A673 (cell line): ENCODE measurements at places on chromosomes 16 and 17. TPM values are rescaled to one million over a fixed set of nuclear protein-coding genes. Genes with fewer than 3 reads are reported as not detected.
A peak's percentile ranks its signal among the peaks of the same experiment; 100 is the strongest.

GRCh38 chr17:55201308-55201932, 63.3 kb upstream of the HLF start:
- peak; percentile 34 for DNase-seq

GRCh38 chr17:53061446-53061845, 761.3 kb upstream of the KIF2B start:
- no peak for DNase-seq

The NLE1 gene
- total RNA-seq, result 18.1 and 23.3 TPM in 2 replicates

The ANKFN1 gene
- not detected in 2 replicates for total RNA-seq

DNA sequence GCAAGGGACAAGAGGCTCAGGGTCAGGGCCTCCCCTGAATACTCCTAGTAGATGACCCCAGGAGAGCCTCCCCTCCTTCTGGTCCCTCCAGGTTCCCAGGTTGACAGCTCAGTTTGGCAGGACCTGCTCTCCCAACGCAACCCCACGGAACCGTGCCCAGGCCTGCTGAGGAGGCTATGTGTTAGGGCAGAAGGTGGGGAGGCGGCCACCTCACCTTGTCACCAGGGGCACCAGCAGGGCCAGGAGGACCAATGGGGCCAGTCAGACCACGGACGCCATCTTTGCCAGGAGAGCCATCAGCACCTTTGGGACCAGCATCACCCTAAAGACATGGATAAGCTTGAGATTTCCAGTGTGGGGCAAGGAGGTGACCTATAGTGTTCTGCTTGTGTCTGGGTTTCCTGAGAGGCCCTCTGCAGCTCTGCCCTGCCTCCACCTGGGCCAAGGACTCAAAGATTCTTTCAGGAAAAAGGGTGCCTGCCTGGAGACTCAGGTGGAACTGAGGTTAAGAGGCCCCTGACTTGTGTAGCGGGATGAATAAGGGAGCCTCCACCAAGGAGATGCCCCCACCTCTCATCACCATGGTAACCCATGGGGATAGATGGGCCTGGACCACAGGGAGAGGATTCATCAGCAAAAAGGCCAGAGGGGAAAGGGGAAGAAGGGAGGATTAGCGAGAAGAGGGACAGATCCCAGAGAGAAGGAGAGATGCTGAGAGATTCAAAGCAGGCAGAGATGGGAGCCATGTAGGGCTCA, 10.7 kb downstream of the COL1A1 start:
- DNase-seq, result no peak

The GJC1 gene
- total RNA-seq, result 31.6 and 39.0 TPM in 2 replicates

DNA sequence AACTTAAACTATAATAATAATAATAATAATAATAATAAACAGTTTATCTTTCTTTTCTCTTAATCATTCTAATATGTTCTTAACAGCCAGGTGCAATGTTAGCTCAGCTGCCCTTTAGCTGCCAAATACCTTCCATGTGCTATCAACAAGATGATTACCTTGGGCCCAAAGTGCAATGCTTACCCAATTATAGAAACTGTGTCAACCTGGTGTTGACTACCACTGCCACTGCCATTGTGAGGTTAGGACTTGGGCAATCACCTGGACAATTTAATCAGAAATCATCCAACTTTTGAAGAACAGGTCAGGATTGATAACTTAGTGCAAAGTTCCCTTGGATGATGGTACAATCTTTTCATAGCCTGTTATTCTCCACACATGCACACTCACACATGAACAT, 371.8 kb upstream of the SALL1 start:
- no peak for DNase-seq

GRCh38 chr17:38425744-38426143, 2.5 kb upstream of the ARHGAP23 start:
- DNase-seq, result no peak

The KCNH6 gene
- not detected in 2 replicates for total RNA-seq

DNA sequence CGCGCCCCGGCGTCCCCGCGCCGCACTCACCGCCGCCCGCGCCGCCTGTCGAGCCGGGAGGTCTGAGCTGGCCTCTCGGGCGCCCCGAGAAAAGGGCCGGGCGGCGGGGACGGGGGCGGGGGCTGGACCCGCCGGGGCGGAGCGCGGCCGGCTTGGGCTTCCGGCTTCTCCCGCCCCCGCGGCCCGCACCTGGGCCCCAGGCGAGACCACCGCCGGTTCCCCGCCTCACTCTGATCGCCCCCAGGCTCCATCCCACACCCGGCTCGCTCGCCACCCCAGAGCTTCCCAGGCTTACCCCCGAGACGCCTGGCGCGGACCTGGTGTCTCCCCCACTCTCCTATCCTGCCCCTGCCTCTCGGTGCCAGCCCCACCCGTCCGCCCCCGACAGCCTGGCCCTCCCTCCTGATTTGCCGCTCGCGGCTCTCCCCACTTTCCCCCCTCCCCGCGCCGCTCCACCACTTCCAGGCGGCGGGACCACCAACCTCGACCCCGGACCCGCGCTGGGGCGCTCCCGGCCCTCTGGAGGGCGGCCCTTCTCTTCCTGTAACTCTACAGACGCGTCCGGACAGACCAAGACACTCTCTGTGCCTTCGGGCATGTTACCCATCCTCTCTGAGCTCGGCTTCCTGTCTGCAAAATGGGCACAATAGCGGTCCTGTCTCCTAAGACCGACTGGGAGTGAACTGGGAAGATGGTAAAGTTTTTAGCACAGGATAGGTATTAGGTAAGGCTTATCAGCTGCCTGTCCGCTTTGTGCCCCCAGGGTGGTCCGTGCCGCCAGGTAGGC, at the start of gene LITAF:
Gene LITAF (minus strand): TSS at position 64 of the 787 bp plus-strand sequence. CDS start 30,189 bp downstream, outside the sequence.
- peak; percentile 18 for DNase-seq

DNA sequence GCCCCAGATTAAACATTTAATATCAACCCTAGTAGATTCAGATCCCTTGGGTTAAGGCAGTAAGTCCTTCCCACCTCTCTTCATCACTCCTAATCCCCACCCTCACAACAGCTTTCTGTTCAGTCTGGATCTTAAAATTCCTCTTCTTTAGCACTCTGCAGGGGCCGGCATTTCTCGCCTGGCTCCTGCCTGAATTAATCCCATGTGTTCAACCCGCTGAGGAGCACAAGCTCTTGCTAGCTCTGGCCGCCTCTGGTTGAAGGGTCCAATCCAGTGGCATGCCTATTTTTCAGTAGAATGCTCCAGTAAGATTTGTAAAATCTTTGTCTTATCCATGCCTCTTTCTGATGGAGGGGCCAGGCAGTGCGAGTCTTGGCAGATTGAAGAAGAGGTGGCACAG, 59.2 kb downstream of the CYB5B start:
- DNase-seq, result peak; percentile 40

DNA sequence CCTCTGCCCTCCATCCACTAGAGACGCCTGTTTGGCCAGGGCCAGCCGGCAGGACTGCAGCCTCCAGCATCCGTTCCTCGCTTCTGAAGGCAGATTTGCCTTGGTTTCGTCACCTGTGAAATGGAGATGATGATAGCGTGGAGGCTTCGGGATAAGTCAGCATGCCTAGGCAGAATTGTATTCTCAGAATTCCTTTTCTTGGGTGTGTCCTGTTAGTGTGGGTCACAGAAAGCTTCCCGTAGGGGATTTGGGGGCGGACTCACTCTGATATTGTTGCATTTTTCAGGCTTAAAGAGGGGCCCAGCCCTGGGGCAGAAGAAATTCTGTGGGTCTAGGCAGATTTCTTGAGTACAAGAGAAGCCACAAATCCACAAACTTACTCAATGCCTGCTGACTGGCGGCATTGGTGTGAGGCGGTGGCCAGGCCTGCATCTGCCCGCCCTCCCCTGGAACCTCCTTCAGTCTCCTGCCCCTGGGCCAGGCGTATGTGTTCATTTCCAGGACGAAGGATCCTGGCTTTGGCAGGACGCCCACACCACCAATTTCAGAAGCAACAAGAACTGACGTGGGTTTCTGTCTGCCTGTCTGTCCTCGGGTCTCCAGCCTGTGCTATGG, 17.6 kb downstream of the CCDC42 start:
- no peak for DNase-seq
